Hypothalamus (tissue), 51 donors: ENCODE measurements at places on chromosomes 6 and 20.

DNA sequence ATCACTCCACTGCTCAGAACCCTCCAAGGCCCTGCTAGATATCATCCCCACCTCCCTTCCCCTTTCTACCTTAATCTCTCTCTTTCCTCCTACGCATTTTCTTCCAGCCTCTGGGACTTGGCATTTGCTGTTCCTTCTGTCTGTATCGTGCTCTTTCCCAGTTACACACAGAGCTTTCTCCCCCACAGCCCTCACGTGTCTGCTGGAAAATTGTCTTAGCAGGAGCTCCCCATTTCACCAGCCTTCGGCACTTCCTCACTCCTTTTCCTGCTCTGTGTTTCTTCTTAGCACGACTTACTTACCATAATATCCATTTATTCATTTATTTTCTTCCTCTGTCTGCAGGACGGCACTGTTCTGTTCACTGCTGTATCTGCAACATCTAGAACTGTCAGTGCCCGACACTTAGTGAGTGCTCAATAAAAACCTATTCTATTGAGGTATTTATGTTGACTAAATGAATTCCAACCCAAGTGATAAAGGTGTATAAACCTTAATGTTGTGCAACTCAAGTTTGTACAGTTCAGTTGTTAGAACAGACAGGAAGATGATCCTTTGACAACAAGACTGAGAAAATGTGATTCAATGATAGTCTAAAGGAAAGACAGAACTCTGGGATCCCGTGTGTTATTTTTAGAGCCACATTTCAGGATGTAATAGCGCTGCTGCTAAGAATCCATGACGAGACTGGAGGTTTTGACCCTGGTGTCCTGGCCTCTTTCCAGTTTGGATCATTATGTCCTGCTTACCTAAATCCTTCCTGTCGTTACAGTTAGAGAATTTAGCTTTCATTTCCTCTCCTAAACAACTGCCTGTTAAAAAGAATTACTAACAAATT is 170.1 kb upstream of the LAMP5 start:
- DNase-seq, result no peak

DNA sequence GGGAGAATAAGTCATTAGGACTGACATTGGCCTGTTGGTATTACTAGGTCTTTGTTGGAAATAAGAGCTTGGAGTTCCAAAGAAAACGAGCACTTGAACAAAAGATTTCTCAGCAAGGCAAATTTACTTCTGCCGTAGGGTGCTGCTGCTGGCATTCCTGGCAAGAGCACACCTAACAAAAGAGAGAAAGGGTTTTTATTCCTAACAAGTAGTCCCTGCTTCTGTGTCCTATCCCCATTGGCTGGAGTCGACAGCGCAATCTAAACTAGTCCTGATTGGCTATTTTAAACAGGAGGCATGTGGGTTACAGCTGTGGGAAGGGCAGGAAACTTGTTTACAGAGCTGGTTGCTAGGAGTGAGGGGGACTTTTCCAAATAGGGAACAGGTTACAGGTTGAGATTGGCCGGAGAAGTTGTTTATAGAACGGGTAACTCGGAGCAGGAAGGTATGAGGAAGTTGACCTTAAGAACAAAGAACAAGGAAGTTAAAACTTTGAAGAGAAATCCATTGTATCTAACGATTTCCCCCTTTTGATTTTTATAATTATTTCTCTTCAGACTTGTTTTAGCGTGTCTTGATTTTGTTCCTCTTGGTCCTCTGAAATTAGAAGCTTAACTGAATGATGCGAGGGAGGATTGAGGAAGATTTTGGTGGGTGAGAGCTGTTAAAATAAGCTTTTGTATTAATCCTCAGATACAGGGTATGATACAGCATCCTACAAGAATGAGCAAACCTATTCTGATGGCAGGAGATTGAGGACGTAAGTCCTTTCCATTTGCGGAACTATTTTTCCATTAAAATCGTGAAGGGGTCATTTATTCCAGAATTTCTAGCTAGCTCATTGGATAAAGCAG is 3.4 kb upstream of the ZNFX1 start:
- no peak for DNase-seq

DNA sequence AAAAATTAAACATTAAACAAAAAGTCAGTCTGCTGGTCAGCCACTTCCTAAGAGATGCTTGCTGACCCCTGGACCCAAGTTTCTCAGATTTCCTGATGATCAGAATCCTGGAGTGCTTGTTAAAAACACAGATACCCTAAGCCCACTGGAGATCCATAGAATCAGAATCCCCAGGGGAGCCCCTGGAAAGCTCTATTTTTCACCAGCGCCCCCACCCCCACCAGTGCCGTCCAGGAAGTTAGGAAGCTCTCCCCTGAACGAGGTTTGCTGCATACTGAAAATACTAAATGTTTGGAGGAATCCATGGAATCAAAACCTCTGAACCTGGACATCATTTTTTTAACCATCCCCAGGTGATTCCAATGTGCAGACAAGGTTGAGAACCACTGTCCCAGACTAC is 69.2 kb downstream of the BFSP1 start:
- no peak for DNase-seq

DNA sequence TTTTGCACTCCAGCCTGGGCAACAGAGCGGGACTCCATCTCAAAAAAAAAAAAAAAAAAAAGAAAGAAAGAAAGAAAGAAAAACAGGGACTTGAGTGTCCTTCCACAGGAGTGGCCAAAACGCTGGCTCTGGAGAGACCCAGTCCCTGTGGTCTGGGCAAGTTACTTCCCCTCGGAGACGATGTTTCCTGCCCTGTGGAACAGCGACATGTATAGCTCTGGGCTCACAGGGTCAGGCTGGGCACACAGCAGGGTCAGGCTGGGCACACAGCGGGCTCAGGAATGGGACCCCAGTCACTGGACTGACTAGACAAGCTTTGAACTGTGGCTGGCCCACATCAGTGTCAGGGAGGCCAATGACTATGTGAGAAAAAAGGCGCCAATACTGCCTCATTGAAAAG is 110.7 kb downstream of the ASXL1 start:
- no peak for DNase-seq

DNA sequence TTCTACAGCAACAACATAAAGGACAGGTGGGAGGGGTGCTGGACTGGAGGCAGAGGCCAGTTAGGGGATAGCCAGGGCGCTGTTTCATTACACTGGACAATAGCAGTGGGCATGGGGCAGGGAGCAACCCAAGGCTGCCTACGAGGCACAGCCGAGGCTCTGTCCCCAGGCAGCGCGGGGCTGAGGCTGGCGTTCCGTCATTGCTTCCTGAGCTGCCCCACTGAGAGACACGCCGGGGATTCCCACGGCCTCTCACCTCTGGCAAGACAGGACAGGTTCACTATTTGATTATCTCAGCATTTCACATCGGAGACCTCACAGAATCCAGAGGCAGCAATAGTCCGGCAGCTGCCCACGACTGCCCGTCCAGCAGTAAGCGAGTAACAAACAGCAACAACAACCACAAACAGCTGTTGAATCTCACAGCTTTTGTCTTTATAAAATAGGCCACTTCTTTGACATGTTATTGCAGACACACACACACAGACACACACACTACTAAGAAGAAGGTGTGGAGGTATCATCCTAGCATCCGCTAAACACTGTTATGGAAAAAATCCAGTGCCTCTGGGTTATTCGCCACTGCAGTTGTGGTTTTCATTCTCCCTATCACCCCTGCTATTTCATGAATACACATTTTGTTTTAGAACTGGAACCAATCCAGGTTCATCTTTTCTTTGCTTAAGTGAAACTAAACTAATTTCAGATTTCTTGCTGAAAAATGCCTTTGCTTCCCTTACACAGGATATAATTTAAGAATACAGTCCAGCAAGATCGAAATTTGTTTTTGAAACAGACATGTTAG is 19.5 kb downstream of the KIF25 start:
- DNase-seq, result no peak

- DNase-seq, result no peak
Measured at GRCh38 chr20:35200267-35200666, 26.2 kb upstream of the MMP24 start.

- DNase-seq, result no peak
Measured at GRCh38 chr20:8471465-8471864, 339.4 kb downstream of the PLCB1 start.

GRCh38 chr6:159152041-159152440 is 17.2 kb upstream of the FNDC1 start:
- no peak for DNase-seq

- no peak for DNase-seq
Measured at GRCh38 chr6:96653181-96653580, 90.3 kb downstream of the FHL5 start.

- DNase-seq, result no peak
Measured at GRCh38 chr20:45056473-45057173, 44.3 kb downstream of the KCNS1 start.

GRCh38 chr6:43736211-43736786 is 33.7 kb upstream of the VEGFA start:
- no peak for DNase-seq

- no peak for DNase-seq
Measured at GRCh38 chr20:52993076-52993475, 20.9 kb downstream of the TSHZ2 start.

DNA sequence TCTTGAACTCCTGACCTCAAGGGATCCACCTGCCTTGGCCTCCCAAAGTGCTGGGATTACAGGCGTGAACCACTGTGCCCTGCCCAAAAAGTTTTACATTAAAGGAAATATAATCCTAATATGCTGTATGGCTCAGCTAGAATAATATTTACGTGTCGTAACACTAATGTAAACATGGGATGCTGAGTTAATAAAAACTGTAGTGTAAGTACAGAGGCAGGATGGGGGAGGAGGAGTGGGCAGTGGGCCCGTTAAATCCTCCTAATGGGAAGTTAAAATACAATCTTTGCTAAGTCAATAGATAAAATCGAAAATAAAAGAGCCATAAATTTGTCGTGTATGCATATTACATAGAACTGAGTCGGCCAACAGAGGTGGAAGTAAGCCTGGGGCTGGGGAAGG is 12.1 kb upstream of the IP6K3 start:
- DNase-seq, result no peak

DNA sequence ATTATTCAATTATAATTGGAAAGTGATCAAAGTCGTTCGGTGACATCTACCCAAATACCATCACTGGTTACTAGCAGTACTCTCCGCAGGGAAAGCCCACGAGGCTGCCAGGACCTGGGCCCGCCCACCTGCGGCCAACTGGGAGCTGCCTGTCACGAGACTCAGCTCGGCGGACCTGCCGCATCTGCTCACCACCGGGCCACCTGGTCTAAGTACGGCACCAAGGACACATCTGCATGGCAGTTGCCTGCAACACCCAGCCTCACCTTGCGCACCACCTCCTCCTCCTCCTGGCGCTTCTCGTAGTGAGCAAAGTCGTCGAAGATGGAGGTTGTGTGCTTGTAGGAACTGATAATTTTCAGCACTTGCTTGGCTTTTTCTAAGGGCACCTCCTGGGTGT is 13.9 kb downstream of the YTHDF1 start:
- no peak for DNase-seq

DNA sequence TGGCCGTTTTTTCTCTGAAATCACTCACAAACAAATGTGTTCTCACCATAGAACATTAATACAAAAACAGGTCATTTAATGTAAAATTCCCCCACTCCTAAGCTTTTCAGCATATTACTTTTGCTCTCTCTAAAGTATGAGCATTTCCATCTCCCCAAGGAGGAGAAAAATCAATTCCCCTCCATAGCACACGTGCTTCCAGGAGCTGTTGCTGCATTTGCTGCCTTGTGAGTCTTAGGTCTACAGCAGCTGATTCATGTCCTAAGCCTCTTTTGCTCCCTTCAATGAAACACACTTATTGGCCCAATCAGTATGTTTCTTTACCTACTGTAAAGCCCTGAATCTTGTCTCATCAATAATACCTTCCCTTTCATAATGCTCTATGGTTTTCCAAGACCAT is 6.4 kb upstream of the COL9A1 start:
- no peak for DNase-seq

GRCh38 chr6:168165891-168166290 is 86.9 kb upstream of the FRMD1 start:
- no peak for DNase-seq

GRCh38 chr20:16902662-16903061 is 154.5 kb downstream of the OTOR start:
- DNase-seq, result no peak

- no peak for DNase-seq
Measured at GRCh38 chr6:40936818-40937251, 102.2 kb downstream of the UNC5CL start.

DNA sequence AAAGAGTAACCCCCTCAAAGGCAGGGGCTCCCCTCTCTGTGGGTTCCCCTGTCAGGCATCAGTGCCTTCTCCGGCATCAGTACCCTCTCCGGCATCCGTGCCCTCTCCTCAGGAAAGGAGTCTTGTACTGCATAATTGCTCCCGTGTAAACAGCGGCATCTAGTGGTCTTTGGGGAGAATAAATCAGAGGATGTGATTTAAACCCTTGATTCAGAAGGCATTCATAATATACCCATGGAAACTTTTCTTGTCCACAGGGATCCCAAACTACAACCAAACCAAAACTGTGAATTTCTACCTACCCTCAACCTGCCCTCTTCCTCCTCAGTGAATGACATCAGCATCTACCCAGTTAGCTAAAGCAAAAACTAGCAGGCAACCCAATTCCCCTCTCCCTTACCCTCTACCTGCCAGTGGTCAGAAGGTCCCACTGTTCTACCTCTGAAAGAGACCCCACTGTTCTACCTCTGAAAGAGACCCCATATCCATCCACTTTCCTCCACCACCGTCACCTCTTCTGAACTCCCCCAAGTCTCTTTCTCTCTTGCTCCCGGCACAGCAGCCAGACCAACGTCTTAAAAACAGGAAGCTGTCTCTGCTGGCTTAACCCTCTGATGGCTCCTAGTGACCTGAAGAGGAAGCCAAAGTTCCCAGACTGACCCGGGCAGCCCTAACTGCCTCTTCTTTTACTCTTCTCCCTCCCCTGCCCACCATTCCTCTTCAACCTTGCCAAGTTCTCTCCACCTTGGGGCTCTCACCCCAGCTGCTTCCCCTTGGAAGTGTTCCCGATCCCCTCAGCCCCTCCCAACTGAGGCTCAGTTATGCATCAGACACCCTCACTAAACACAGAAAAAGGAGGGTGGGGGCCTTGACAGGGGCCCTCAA is 27.2 kb downstream of the UBE2V1 start:
- DNase-seq, result no peak

DNA sequence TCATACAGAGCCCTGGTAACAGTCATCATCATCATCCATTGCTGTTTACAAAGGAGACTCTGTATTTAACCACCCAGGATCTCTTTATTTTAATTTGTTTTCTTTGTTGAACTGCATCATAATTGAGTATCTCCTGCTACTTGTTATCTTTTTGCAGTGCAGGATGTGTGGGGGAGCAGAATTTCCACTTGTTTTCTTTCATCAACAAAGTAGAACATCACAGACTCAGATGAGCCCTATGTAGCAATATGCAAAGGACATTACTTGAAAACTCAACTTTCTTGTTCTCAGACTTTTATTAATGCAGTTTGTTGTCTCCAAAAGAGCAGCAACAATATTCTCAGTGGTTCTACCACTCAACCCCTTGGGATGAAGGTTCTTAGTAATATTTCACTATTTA is 38.7 kb upstream of the IPCEF1 start:
- no peak for DNase-seq

DNA sequence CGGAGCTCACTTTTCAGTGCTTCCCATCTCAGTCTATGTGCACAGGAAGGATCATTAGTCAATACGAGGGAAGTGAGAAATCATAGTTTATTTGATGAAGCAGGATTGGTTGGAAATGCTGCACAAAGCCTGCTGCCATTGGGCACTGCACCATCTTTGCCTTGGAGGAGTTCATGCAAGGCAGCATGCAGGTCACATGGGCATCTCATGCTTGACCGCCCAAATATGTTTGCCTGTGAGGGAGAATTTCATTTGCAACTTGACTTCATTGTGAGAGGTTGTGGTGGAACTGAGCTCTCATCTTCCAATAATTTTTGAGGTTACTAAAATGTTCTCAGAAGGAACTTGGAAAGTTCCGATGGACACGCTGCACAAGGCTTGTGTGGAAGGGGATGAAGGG is 83.9 kb upstream of the SYNDIG1 start:
- DNase-seq, result no peak
